ENCODE measurements at places on chromosomes 13 and 19.
A peak's percentile ranks its signal among the peaks of the same experiment; 100 is the strongest.

DNA sequence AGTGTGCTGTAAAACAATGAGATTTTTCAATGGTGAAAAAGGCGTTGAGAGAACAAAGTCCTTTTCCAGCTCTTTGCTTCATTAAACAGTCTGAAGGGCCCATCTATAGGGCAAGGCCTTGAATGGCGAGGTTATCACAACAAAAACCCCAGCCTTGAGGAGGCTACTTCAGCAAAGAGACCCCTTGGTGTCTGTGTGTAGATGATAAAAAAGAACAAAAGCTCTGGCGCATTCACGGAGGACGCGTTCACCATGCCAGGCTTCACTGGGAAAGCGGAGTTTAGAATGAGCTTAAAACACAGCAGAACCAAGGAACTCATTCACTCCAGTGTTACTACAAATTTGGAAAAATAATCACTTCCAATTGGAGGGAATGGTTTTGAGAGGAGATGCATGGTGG is 530.0 kb upstream of the ARGLU1 start:
- DNase-seq, result no peak

DNA sequence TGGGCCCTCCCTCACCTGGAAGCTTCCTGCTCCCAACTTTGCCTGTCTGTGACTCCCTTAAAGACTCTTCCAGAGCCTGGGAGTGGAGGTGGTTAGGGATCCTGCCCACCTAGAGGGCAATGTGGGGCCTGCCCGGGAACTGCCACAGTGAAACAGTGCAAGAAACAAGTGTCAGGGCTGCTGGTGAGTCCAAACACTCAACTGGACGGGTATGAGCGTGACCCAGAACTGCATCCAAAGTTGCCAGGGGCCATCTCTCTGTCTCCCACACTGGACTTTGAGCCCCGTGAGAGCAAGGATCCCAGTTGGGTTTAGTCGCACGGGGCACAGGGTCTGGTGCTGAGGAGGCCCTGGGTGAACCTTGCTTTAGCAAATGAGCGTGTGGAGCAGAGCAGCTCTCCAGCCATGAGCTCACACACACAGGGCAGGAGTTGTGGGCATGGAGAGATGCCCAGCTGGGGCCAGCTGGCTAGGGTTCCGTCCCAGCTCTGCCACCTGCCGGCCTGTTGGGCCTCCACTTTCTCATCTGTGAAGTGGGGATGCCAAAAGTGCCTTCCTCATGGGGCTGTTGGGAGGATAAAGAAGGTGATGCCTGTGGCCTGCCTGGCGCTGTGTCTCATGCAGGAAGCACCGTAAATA is 2.8 kb upstream of the NUMBL start:
- no peak for DNase-seq

DNA sequence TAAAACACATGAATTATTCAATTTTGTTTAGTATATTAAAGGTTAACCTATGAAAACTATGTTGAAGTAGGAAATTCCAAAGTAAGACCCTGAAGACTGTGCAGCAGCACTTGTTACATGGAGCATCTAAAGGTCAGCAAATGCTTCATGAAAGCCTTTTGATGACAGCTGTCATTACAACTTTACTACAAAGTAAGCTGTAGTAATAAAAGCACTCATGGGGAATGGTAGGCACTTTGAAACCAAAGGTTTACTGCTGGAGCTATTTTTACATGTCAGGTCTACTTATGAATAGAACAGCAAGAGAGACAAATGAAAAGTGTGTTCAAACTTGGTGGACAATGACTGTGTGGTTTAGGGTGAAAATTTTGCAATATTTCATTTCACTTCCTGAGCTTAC is 672.5 kb upstream of the PCDH20 start:
- no peak for DNase-seq

DNA sequence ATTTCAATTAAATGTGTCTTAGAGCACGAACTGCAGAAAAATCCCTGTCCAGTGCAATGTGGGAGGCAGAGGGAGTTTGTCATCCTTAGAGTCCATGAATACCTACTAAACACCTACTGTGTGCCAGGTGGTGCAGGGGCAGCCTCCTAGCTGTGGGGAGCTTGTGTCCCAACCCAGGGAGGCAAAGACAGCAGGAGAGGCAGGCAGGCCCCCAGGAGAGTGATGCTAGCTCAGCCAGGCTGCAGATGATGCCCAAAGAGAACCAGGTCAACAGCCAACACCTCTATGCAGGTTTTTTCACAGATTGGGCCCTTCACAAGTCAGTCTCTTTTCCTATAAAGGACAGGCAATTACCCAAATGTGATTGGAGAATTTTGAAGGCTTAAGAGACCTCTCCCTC is 108.2 kb upstream of the UQCRFS1 start:
- DNase-seq, result no peak

DNA sequence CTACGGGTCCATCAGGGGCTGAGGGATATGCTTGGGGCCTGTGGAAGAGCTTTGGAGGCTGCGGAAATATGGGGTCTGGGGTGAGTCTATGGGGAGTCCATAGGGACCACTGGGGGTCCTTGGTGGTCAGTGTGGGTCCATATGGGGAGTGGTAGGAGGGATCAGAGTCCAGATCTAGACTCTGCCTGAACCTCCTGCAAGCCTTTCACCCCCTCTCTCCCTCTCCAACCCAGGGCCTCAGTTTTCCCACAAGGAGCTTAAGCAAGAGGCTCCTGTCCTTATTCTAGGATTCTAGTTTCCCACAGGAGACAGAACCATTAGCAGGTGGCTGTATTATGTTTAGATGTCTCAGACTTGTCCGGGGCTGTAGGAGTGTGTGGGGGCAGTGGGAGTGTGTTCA is 161.9 kb upstream of the TSHZ3 start:
- DNase-seq, result no peak

- DNase-seq, result no peak
Measured at GRCh38 chr13:23965346-23965745, 68.0 kb upstream of the C1QTNF9B start.

DNA sequence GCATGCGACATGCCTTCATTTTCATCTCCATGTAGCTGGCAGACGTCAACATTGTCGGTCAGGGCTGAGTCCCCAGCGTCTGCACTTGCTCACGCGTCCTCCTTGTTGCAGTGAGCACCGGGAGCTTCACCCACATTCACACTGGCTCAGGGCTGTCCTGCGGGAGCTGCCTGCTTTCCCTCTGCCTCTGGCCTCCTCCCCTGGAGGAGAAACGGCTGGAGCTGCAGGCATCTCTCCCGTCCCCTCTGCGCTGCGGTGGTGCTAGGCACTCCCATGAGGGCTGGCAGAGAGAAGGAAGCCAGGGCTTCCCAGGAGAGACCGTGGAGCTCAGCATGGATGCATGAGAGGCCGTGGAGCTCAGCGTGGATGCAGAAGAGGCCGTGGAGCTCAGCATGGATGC is 18.4 kb upstream of the TMEM255B start:
- DNase-seq, result no peak

DNA sequence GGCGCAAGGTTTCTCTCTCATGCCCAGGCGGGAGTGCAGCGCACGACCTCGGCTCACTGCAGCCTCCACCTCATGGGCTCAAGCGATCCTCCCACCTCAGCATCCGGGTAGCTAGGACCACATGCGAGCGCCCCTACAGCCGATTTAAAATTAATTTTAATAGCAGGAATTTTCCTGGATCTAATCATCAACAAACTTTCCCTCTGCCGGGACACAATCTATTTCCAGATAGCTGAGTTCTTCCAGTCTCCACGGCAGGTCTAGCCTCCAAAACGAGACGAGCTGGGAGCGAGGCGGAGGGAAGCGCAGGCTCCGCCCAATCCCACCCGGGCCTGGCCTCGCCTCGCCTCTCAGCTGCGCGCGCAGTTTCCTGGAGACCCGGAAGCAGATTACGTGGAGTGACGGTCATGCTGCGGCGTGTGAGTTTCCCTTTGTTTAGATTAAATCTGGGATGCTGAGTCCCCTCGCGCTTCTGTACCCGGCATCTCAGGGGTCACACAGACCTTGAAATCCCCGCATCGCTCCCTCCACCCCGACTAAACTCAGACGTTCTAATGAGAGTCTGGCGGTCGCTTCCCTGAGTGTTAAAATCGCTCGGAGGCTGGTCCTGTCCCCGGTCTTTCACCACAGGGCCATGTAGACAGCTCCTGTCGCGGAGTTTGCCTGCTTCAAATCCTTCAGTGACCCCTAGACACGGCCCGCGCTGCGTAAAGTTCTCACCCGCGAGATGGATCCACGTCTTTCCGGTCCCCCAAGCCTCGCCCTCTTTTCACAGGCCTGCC is at the start of gene ZNF880:
Gene ZNF880, plus strand, starts transcription at position 365 of the 782 bp plus-strand sequence. Its CDS starts 43 bp downstream, at position 408.
- DNase-seq, result peak; percentile 94

- DNase-seq, result no peak
Measured at GRCh38 chr13:60411983-60412382, 15.0 kb downstream of the TDRD3 start.

DNA sequence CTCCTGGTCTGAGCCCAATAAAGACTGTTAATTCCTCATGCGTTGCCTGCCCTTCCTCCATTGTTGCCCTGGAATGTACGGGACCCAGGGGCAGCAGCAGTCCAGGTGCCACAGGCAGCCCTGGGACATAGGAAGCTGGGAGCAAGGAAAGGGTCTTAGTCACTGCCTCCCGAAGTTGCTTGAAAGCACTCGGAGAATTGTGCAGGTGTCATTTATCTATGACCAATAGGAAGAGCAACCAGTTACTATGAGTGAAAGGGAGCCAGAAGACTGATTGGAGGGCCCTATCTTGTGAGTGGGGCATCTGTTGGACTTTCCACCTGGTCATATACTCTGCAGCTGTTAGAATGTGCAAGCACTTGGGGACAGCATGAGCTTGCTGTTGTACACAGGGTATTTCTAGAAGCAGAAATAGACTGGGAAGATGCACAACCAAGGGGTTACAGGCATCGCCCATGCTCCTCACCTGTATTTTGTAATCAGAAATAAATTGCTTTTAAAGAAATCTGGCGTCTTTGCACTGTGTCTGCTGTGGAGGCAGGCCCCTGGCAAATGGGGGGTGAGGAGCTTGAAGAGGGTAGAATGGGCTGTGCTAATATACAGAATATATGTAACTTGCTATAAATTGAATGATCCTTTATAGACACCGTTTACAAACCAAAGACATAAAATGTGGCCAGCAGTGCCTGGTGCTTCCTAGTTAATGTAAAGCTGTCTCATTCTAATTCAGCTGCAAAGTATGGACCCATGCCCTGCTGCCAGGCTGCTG is 4.2 kb upstream of the RPS11 start:
- no peak for DNase-seq

DNA sequence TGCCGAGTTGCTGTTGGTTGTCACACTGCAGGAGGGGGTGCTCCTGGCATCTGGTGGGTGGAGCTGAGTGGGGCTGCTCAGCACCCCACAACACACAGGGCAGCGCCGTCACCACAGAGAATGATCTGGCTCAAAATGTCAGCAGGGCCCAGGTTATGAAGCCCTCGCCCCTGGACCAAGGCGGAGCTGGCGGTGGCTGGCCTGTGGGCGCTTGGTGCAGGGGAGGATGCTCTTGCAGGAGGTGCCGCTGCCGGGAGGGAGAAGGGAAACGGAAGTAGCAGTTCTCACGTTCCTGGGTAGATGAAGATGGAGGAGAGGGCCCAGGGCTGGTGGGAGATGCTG is 14.2 kb upstream of the LENG8 start:
- DNase-seq, result no peak

DNA sequence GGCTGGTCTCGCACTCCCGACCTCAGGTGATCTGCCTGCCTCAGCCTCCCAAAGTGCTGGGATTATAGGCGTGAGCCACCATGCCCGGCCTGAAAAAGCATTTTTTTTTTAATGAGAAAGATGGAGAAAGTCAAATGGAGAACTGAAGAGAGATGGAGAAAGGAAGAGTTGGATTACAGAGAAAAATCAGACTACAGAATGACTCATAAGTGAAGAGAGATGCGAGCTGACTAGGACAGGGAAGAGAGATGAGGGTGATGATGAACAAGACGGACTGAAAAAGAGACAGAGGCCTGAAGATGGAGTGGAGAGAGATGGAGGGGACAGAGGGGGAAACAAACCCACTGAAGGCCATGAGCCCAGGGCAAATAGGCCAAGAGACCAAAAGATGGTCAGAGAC is 1.5 kb downstream of the DHX34 start:
- DNase-seq, result peak; percentile 34

GRCh38 chr19:39425744-39426143 is 10.0 kb downstream of the RPS16 start:
- no peak for DNase-seq

GRCh38 chr13:75934889-75935288 is 298.8 kb downstream of the LMO7 start:
- no peak for DNase-seq

- DNase-seq, result no peak
Measured at GRCh38 chr13:51270623-51271415, 48.6 kb downstream of the FAM124A start.

DNA sequence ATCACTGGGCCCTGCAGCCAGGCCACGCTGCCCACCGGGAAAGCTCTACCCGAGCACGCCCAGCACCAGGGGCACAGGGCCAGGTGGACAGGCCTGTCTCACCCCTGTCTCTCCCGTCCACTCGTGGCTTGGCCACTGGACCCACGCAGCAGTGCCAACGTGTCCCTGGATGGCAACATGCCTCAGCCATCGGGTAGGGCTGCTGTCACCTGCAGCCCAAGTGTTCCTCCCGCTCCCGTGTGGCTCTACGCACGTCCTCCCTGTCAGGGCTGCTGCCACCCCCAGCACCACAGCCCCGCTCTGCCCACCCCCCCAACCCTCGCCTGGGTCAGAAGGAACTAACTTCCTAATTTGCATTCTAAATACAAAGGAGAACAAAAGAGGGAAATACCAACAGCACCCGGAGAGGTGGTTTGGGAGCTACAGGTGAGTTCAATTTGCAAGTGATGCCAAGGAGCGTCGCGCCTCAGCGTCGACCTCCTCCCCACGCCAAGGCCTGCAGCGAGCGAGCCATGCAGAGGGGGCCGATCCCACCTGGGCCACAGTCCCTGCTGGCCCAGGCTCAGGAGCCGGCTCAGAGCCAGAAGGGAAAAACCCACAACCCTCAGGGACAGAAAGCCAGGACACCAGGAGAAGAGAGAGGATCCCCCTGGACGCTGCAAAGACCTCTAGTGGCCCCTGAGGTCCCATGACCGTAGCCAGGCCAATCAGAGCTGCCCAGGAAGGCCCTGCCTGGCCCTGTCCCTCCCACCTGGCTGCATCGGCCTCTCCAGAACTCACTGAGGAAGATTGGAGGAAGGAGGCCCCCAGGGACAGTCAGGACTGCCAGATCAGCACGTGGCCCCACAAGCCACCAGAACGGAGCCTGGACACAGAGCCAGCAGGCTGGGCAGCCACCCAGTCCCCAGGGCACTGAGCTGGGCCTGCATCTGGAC is 128.4 kb upstream of the SPACA7 start:
- DNase-seq, result no peak

- DNase-seq, result no peak
Measured at GRCh38 chr13:95193509-95194230, 107.6 kb downstream of the ABCC4 start.

DNA sequence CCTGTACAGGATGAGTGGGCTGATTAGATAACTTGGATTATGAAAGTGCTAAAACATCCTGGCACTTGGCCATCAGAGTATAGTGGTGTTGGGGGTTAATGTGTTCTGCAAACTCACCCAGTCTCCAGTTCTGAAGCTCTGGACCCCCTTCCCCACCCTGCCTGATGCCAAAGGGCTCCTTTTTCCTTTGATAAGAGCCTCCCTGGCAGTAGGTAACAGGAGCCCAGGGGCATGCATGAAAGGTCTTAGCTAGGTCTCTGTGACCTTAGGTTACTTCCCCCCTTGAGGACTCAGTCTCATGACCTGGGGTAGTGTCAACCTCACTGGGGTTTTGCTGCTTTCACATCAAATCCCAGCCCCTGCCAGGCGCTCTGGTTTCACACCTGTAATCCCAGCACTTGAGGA is 2.5 kb downstream of the RPS28 start:
- DNase-seq, result no peak

Data from suppressor macrophage treated with lipopolysaccharide for 4 hours (primary cell).